ENCODE measurements at places on chromosomes 16 and 17. TPM values are rescaled to one million over a fixed set of nuclear protein-coding genes. Genes with fewer than 3 reads are reported as not detected.
A peak's percentile ranks its signal among the peaks of the same experiment; 100 is the strongest.

Gene DPEP3
- total RNA-seq, result not detected

Gene PRSS53
- 2.7 TPM for total RNA-seq

Gene ZNF19
- 11.6 TPM for total RNA-seq

Gene NOS2
- total RNA-seq, result 0.40 TPM

Gene P3H4
- total RNA-seq, result 23.1 TPM

Gene HSD17B1
- total RNA-seq, result 2.2 TPM

Gene PTX4
- total RNA-seq, result not detected

GRCh38 chr16:67474551-67475455 lies 6.2 kb downstream of the ATP6V0D1 start:
- DNase-seq, result peak; percentile 73

- no peak for DNase-seq
Observed at GRCh38 chr17:55996826-55997225, 156.4 kb upstream of the ANKFN1 start.

DNA sequence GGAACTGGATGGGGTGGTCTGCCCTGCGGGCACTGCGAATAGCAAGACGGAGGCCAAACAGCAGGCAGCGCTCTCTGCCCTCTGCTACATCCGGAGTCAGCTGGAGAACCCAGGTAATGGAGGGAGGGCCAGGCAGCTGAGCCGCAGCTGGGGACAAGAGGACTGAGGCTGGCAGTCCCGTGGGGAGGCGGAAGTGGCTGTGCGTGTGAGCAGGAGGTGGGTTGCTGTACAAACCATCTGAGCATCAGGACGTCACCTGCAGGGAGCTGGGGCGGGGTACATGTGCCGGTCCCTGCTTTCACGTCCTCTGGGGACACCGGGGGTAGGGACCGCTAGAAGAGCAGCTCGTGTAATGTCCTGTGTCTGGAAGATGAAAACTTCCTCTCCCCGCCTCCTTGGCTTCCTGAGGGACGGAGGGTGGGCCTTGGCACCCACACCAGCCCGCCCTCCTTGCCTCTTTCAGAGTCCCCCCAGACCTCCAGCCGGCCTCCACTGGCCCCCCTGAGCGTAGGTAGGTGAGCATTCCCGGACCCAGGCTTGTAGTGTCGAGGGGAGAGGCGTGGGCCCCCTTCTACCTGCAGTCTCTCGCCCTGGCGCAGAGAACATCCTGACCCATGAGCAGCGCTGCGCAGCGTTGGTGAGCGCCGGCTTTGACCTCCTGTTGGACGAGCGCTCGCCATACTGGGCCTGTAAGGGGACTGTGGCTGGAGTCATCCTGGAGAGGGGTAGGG lies 3.7 kb downstream of the ADAD2 start:
- DNase-seq, result no peak

DNA sequence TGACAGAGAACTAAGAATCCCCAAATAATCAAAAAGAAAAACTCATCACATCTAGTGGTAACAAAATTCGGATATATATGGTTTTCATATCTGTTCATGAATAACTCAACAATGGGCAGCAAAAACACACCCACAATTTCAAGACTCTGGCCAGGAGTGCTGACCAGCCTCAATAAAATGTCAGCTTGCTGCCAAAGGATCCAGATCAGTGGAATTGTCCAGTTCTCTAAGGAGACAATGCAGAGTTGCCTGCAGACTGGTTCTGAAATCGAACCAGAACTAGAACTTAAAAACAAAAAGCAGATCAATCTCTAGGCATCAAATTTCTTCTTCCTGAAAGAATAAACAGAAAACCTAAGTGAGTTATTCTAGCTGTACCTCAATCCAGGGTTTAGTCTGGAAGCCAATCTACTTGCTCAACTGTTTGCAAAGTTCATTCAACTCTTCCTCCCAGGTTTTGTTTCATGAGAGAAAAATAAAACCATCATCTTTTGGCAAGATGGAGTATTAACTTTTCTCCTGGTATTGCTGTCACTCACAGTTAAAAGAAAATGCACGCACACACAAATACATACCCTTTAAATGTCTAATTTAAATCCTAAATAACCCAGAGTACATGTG lies 61.0 kb downstream of the CFDP1 start:
- DNase-seq, result no peak

- DNase-seq, result no peak
Observed at GRCh38 chr17:48546924-48547807, 2.3 kb upstream of the HOXB2 start.

- DNase-seq, result no peak
Observed at GRCh38 chr17:49915260-49915659, 53.7 kb upstream of the DLX4 start.

DNA sequence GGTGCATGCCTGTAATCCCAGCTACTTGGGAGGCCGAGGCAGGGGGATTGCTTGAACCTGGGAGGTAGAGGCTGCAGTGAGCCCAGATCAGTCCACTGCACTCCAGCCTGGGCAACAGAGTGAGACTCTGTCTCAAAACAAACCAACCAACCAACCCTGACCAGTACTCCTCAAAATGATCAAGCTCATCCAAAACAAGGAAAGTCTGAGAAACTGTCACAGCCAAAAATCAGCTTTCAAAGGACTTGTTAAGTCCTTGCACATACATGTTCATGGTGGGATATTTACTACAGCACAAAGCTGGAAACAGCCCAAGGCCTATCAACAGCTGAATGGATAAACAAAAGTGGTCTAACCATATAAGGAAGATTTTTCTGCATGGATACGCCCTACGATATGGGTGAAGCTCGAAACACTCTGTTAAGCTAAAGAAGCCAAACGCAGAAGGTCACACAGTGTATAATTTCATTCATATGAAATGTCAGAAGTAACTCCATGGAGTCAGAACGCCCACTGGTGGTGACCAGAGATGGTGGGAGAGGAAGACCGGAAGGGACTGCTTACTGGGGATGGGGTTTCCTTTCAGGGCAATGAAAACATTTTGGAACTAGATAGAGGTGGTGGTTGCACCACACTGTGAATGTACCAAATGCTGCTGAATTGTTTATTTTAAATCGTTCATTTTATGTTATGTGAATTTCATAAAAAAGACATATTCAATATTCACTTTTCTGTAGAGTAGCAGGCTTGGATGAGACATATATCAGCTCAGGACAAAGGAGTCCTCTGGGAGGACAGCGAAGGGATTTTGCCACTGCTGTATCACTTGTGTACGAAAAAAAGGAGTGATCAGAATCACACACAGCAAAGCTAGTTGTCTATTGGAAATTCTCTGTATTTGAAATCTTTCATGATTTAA lies 17.7 kb downstream of the CCL17 start:
- peak; percentile 62 for DNase-seq

DNA sequence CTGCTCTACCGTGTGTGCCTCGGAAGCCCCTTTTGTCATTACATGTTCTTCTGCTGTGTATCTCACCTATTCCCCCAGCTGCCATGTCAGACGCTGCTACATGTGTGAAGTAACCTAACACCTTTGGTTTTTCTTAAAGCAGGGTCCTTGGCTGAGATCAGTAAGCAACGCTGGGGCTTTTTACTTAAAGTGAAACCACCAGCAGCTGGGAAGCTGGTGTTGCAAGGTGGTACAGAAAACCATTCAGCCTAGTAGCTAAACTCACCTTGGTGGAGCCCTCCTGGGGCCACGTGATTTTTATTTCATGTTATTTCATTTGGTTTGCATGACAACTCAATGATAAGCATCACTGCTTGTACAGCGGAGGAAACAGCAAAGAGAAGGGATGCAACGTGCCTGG lies 62.6 kb downstream of the PLCG2 start:
- DNase-seq, result no peak

DNA sequence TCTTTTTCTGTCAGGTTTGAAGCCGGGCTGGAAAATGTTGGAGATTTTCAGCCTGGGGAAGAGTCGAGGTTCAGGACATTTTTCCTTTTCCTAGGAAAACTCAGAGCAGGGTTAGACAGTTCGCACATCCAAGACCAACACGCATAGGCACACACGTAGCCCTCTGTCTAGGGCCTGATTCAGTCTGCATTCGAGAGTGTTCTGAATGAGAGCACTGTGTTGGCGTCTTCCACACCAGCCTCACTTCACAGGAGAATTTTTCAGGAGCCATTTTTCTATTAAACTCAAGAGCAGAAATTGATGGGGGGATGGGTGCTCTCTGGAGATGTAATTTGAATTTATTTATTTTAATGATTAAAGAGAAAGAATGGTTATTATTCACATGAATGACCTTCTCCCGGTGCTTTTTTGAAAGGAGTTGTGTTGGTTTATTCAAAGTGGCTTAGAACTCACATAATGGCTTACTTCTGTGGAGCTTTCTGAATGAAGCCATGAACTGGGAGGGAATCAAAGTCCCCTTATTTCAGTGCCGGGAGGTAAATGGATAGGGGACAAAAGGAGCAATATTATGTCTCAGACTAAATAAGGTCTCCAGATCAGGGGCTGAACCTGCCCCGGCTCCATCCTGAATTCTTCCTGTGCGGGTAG lies 194.3 kb downstream of the CCDC182 start:
- DNase-seq, result no peak
